Suppressor macrophage treated with lipopolysaccharide for 1 hour (primary cell): ENCODE measurements at places on chromosomes 2 and 18.

DNA sequence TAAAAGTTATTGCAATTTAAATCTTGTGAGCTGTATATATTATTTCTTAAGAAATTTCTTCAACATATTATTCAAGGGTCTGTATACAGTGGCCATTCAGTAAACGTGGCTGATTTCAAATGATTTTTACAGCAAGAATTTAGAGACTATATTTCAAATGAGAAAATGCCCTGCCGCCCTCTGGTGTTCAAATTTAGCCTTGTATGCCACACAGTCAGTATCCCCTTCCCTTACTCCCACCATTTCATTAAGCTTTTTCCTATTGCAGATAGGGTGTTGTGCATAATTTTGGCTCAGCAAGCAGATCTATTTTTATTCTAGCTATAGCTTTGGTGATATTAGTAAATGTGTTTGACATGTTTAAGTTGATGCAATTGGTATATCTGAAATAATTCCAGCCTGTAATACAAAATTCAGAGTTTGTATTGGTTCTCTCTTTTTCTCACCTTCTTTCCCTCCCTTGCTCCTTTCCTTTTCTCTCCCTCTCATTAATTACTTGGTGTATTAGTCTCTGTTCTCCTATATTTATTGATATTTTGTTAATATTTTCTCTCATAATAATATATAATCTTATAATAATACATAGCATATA lies 22.8 kb upstream of the SCN7A start:
- peak; percentile 39 for DNase-seq

- DNase-seq = peak; percentile 54
Measured at GRCh38 chr2:234989183-234989701, 37.4 kb downstream of the SH3BP4 start.

- no peak for DNase-seq
Measured at GRCh38 chr18:37445368-37445767, 120.2 kb downstream of the CELF4 start.

GRCh38 chr2:6605836-6606505 lies 259.7 kb downstream of the CMPK2 start:
- no peak for DNase-seq

DNA sequence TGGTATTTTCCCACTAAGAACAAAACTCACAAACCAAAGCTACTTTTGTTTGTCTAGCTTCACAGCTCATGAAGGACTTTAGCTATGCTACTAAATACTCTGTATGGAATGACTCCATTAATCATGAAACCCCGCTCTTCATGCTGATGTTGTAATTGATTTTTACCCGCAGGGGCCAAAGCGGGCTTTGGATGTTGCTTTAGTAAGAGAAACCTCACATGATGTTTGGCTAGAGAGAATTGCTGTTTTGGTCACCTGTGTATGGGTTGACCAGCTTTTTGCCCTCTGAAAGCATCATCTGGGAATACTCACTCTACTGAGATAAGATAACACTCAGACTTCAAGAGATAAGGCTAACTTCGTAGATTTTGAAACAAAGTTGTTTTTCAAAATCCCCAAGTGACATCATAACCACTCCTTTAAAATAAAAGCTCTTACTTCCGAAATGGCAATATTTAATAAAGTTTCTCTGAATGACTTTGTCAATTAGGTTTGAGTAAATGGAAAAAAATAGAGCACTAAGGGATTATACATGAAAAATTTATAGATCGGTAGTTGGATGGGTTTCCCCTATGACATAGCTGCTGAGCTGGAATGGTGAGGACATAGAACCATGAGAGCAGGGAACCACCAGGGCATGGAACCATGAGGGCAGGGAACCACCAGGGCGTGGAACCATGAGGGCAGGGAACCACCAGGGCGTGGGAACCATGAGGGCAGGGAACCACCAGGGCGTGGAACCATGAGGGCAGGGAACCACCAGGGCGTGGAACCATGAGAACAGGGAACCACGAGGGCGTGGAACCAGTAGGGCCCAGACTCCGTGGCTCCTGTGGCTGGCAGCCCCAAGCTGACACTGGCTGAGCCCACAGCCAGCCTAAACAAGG lies 31.9 kb downstream of the ACKR3 start:
- peak; percentile 29 for DNase-seq

DNA sequence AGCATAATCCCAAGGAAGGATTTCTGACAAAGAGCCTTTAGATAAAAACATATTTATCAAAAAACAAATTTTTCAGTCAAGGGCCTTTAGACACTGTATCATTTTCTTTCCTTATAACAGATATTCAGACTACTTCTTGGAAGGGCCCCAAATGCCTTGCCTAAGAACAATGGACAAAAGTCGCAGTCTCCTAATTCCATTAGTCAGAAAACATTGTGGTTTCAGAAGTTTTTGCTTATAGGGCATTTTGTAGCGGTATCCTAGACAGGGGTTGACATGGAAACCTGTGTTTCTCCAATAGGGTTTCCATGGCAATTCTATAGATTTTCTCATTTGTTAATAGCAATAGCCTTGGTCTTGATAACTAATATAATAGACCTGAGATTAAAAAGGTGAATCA lies 36.7 kb upstream of the AGPS start:
- DNase-seq = no peak

GRCh38 chr2:208820014-208820688 lies 413.6 kb downstream of the PTH2R start:
- DNase-seq = peak; percentile 21

GRCh38 chr2:177724398-177725287 lies 332.1 kb downstream of the AGPS start:
- DNase-seq = peak; percentile 63

DNA sequence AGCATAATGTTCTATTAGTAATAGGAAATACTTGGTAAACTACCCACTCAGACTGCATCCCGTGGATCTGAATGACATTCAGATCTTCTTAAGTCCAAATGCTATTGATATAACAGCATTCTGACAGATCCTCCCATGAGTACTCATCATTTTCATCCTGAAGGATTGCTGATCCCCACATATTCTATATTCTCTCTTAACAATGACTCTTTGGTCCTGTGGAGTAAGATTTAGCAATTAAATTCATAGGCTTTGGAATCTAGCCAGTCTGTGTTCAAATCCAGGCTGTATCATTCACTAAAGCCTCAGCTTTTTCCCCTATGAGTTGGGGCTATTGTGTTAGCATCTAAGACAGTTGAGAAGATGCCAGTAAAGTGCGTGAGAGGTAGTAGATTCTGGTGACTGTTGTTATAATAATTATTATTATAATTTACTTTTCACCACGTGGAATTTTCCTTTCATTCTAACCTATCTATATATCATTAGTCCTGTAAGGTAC lies 591.3 kb upstream of the SYT4 start:
- no peak for DNase-seq

DNA sequence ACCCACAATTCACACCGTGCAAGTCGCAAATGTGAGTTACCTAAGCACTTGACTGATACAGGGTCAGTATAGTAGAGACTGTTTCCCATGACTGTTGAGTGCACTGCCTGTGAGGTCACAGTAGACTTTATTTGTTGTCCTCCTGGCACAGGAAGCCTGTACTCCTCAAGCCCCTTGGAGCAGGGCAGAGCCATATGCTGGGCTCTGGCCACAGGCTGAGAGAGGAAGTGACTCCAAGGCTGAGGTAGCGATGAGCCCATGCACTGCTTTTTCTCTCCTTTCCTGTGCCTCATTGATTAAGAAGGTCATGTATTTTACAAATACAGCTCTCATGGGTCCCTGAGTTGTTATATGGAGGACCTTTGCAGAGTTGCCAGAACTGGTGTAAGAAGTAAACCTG lies 287.7 kb downstream of the SRBD1 start:
- DNase-seq = no peak

GRCh38 chr2:45418532-45418931 lies 192.5 kb downstream of the SRBD1 start:
- no peak for DNase-seq

DNA sequence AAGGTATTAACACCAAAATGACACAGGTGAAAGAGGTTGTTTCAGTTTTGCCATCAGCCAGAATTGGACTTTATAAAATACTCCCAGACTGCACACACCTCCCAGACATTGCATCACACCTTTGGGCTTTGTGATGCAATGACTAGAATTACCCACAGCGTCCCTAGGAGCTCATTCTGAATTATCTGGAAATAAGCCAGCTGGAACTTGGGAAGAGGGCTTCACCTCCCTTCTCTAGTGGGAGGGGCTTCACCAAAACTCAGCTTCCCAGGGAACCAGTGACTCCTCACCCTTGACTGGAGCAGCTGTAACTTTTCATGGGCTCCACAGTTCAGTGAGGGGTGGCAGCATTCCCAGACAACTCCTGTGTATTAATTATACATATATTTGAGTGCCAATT lies 83.1 kb upstream of the BZW1 start:
- no peak for DNase-seq

- DNase-seq = no peak
Measured at GRCh38 chr2:205959521-205959920, 126.5 kb downstream of the INO80D start.

DNA sequence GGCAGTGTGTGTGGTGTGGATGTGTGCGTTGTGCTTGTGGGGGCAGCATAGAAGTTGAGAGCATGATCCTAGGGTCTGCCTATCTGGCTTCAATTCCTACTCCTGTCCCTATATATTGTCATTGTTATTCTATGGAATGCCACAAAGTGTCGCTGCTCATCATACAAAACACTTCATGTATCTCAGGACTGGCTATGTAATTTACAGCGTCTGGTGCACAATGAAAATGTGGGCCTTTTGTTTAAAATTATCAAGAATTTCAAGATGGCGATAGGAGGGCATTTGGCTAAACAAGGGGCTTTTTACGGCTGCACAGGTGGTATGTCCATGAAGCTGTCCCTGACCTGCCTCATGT lies 3.4 kb downstream of the SERPINB2 start:
- peak; percentile 47 for DNase-seq

DNA sequence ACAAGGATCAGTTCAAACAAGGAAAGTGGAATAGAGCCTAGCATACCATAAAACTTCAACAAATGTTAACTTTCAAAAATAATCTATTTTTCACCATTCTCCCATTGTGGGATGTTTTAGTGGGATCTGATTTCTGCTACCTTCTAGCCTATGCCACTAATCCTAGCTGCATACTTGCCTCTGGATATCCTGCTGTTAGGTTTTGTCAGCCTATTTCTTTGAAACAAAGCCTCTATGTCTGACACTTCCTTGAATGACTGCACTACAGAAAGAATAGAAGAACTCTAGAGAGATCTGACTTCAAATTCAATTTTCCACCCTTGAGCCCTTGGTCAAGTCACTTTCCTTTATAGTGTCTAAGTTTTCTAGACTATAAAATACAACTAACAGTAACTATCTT lies 291.5 kb downstream of the PTH2R start:
- no peak for DNase-seq

GRCh38 chr2:9983401-9984216 lies 32.1 kb downstream of the GRHL1 start:
- no peak for DNase-seq

DNA sequence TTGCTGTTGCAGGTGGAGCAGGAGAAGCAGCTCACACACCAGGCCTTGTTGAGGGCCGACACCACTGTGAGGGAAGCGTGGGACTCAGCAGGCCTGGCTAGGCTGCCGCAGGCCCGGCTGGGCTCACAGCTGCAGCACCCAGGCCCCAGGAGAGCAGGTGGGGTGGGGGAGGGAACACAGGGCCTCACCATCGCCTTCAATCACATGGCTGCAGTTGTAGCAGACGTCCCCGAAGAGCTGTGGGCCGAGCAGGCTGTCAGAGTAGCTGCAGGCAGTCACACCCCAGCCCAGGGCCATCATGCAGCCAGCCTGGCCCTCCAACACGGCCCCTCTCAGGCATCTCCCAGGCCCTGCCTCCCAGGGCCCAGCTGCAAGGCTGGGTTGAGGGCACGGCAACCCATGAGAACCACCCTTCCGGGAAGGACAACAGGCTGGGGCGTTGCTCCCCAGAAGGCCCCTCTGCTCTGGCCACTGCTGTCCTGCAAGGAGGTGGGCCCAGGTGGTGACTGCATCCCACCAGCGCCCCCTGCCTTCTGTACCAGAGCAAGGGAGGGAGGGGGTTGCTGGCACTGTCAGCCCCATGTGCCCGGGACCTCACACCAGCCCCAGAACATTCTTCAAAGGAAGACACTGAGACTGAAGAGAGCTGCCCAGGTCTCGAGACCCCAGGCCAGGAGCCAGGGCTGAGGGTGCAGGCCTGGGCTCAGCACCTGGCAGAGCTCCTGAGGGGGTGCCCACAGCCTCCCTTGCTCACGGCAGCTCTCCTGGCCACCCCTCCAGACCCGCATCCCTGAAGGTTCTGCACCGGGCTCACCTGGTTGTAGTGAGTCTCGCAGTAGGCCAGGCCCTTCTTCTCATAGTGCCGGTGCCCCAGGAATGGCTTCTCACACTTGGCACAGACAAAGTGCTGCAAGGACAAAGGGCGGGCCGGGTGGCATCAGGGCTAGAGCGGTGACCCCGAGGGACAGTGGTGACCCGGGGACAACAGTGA lies 5.6 kb upstream of the GPR17 start:
- DNase-seq = no peak

DNA sequence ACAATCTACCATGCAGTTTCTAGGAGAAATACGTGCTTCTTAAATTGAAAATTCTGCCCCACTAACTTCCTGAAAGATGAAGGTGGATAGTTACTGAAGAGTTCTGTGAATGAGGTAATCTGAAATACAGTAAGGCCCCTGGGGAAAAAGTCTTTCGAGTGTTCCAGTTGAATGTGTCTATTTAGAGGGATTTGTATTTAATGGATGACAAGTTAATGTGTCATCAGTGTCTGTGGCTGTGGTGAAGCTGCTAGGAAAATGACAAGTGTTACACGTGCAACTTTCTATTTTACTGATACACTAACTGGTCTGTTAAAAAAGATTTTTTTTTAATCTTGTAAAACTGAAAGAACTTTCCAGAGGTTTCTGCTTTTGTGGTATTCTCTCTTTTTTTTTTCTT lies 384.6 kb downstream of the STK39 start:
- no peak for DNase-seq

DNA sequence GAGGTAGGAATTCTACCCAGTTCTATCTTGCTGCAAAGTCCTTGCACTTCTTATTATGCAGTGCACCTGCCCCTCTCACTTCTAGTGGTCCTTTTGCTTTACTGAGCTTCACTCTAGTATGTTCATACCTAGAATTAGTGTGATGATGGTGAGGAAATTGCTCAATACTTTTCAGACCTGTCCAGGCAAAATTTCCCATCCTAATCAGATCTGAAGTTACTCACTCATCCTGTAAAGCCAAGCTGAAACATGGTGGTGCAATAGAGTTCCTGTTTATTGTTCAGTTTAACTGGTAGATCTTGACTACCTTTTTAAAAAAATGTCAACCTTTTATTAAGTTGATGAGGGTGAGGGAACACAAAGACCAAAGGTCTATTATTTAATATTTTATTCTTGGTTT lies 12.6 kb upstream of the FIGN start:
- no peak for DNase-seq

GRCh38 chr2:111667542-111668273 lies 216.3 kb downstream of the ANAPC1 start:
- DNase-seq = peak; percentile 67

- peak; percentile 28 for DNase-seq
Measured at GRCh38 chr18:56235481-56236013, 402.8 kb downstream of the TXNL1 start.

DNA sequence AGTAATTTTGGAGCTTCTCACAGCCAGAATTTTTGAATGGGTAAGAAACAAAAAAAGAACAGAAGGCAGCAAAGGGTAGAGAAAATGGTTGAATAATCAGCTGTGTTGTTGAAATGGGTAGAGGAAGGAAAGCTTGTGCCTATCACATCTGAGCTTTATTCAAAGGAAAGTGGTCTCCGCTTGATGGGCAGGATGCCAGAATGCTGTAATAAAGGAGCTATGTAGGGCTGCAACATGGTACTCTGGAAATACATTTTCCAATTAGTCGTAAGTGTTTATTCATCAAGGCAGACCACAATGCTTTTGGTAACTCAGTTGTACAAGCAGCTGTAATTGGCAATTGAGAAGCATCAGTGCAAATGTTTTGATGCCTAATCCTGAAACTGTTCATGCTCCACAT lies 196.9 kb downstream of the ICOS start:
- DNase-seq = no peak
